PC-3 (cell line): ENCODE measurements at places on chromosomes 12 and 14. TPM values are rescaled to one million over a fixed set of nuclear protein-coding genes. Genes with fewer than 3 reads are reported as not detected.
A peak's percentile ranks its signal among the peaks of the same experiment; 100 is the strongest.

TC2N gene
- 3.7 and 6.2 TPM in 2 replicates for total RNA-seq

IFNG-AS1 gene
- not detected in 2 replicates for total RNA-seq

- no peak for DNase-seq
These were observed 217.7 kb upstream of the DCN start for GRCh38 chr12:91400271-91400670.

DNA sequence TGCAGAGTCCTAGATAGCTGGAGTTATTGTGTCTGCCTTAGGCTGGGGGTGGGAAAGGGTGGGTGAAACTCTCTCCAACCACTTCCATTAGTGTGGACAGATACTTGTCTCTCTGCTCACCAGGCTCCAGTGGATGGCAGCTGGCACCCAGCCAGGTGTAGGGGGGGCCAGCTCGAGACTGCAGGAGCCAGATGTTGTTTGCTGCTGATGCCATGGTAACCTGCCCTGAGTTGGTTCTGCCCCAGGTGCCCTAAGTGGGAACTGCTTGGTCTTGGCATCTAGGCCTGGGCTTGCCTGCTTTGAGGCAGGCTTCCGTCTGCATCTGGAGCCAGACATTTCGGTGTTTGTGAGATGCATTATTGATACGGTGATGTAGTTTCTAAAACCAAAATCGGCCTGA, 82.2 kb downstream of the ADCK1 start:
- peak; percentile 7 for DNase-seq

DNA sequence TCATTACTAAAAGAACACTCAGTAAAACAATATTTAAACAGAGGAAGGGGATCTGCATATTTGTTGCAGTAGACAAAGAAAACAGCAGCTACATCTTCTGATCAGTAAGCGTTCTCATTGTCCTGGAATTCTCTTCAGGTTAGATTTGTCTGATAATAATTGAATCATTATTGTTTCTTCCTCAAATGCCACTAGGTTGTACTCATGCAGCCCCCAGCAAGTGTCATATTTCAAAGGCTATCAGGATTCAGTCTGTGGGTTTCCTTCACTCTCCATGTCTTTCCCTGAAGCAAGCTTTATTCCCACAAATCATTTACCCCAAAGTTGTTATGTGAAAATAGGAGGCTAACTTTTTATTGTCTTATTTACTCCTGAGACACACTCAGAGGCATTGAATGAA, 14.7 kb downstream of the PIK3C2G start:
- DNase-seq = peak; percentile 64

DNA sequence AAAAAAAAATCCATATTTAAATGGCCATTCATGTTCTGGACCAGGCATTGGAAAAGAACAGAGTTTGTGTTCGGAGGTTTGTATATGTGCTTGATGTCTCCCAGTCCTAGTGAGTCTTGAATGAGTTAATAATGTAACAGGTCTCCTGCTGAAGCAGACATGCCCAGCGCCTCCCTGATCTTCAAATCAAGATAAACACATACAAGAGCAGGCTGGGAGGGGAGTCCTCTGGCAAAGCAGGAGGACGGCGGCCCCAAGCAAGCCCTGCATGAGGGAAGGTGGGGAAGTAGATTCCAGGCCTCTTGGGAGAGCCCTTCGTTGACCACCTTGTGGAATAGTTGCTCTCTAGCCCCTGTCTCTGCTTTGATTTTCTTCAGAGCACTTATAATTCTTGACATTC, 156.3 kb downstream of the ZFP36L1 start:
- no peak for DNase-seq

DNA sequence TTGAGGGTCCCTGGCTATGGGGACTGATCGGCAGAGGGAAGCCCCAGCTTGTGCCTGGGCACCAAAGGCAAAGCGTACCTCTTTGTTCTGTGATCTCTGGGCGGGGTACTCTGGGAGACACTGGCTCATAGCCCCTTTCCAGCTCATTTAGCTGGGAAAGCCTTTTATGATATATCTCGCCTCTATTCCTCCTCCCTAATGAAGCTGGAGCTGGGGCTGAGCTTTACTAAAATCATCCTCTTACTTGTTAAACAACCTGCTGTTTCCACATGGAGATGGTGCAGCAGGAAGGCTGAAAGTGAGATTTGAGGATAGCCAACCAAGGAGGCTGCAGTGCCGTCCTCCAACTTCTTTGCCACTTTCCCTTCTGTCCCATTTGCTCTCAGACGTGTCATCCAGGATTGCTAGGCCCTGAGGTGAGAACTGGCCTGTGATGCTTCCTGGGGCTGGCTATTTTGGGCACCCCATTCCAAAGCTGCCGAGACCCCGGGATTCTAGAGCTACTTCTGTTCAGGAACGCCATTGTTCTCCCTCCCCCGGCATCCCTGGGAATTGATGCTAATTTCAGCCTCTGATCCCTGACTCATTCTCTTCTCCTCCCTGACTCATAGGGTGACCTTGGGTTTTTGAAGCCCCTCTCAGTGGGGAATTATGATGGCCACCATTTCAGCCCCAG, 16.0 kb downstream of the PDE1B start:
- DNase-seq = no peak

GRCh38 chr12:27505761-27506160, 18.2 kb upstream of the PPFIBP1 start:
- DNase-seq = no peak

- DNase-seq = peak; percentile 22
These were observed 23.0 kb downstream of the ZFHX2 start for GRCh38 chr14:23528555-23528954.
